Common myeloid progenitor, CD34-positive (primary cell): ENCODE measurements at places on chromosomes 1 and 21.
A peak's percentile ranks its signal among the peaks of the same experiment; 100 is the strongest.

- DNase-seq: no peak
Observed at GRCh38 chr1:200479816-200480215, 70.0 kb upstream of the ZNF281 start.

GRCh38 chr1:165173409-165173808 lies 183.1 kb downstream of the LMX1A start:
- DNase-seq: no peak

DNA sequence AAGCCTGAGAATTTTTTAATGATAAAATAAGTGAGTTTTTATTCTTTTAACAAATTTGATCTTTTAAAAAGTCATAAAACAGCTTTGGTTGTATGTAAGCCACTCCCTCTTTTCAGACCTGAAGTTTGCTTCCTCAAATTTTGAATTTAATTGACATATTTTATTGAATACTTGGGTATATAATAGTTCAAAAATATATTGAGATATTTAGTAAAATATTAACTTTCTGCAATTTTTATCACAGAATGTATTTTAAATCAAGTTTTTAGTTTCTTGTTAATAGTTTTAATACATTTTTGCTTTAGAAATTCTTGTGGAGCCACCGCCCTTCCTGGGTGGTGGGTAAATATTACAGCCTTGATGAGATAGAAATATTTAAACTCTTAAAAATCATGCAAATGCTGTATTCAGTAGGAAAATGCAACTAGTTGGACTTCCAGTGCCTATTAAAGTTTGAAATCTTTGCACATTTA lies 867 bp downstream of the PTPRC start:
- peak; percentile 59 for DNase-seq

GRCh38 chr1:220974431-220974830 lies 95.2 kb downstream of the HLX start:
- DNase-seq: no peak

DNA sequence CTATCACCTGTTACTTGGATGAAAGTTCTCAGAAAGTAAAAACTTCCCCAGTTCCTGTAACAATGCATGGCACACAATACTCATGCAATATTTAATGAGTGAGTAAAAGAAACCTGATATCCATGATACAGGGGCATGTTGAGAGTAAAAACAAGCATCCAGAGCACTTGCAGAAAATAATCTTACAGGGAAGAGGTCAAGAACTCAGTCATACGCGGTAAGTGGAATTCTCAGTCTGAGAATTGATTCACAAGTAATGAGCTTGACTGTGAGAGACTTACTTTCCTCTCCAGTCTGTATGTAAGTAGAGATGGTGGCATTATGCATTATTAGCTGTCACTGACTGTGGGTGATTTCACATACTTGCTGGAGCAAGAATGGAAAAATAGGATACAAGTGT lies 976.9 kb downstream of the BRINP3 start:
- no peak for DNase-seq

- DNase-seq: no peak
Observed at GRCh38 chr1:31441073-31441472, 28.1 kb downstream of the SERINC2 start.

DNA sequence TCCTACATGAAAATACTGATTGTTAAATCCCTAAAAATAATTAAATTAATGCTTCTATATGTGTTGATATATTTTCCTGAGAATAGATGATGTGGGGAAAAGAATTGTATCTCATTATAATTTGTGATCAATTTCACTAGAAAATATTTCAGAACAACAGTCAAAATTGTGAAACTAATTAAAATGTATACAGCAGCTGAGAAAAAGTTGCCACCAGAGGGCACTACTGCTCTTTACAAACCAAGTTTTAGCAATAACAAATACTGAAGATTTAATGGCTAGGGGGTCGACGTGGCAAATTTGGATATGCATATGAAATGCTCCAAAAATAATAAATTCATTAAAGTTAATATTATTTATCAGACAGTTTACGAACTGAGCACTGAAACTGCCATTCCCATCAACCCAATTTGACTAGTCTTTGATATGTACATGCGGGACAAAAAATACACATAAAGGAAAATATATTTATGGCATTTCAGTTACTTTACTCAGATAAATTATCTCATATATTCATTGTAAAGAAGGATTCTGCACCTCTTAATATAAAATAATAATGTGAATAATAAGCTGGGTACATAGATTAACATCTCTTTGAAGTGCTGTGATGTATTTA lies 96.3 kb upstream of the TMPRSS15 start:
- DNase-seq: peak; percentile 78

DNA sequence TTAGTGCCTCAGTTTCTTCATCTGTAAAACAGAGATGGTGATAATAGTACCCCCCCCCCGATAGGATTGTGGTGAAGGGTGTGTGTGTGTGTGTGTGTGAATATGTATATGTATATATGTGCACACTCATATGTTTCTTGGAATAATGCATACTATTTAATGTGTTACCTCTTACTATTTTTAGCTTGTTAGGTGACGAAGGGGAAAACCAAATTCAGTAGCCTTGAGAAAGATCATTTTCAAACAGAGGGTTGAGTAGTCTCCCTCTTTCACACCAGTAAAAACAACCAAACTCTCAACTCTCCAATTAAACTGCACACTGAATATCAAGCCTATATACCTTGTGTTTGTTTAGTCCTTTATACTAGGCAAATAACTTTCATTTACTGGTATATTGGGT lies 75.7 kb downstream of the NTMT2 start:
- DNase-seq: no peak

DNA sequence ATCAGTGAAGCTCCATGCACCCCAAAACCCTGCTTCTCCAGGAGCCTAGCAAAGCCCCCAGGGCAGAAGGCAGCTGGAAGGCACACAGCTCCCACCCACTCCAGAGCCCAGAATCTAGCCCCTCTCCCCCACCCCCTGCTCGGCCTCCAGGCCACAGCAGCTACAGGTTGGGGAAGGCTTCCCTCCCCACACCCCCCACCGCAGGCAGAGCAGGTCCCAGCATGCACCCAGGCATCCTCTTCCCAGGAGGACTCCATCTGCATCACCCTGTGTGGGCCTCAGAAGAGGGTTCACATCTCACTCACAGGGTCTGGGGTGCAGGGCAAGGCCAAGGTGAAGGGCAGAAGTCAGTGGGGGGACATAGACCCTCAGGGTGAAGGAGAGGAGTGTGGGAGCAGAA lies 719 bp downstream of the S100A14 start:
- DNase-seq: no peak

GRCh38 chr1:226888816-226889215 lies 18.4 kb downstream of the PSEN2 start:
- DNase-seq: no peak

- peak; percentile 96 for DNase-seq
Observed at GRCh38 chr1:243264717-243265116, 8.9 kb downstream of the SDCCAG8 start.
